NCI-H1436 treated with DMSO at 0.1 percent for 48 hours (cell line): ENCODE measurements at places on chromosomes 1 and 21.

GRCh38 chr1:28887835-28888682, 26.3 kb upstream of the EPB41 start:
- no peak for DNase-seq

DNA sequence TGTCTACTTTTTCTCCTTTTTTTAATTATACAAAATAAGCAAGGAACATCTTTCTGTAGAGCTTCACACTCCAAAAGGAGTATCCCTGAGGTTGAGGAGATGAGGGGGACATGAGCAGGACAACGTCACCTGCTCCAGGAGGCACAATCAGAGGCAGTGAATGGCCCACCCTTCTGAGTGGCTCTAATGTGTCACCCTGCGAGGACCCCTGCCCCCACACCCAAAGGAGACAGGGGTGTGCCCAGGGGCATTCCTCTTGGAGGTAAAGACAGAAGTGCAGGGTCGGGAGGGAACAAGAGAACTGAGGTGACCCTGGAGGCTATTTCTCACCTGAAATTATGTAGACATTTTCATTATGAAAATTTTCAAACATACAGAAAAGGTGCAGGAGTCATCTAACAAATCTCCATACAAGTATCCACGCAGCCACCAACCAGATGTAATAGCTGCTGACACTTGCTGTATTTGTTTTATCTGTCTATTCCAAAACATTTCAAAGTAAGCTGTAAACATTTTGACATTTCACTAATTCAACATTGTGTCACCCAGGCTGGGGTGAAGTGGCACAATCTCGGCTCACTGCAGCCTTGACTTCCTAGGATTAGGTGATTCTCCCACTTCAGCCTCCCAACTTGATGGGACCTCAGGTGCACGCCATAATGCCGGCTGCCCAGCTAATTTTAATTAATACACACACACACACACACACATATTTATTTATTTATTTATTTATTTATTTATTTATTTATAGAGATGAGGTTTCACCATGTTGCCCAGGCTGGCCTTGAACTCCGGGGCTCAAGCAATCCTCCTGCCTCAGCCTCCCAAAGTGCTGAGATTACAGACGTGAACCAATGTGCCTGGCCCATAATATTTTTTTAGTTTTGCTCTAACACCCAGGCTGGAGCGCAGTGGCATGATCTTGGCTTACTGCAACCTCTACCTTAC, 70.7 kb downstream of the RUNX3 start:
- DNase-seq = no peak

DNA sequence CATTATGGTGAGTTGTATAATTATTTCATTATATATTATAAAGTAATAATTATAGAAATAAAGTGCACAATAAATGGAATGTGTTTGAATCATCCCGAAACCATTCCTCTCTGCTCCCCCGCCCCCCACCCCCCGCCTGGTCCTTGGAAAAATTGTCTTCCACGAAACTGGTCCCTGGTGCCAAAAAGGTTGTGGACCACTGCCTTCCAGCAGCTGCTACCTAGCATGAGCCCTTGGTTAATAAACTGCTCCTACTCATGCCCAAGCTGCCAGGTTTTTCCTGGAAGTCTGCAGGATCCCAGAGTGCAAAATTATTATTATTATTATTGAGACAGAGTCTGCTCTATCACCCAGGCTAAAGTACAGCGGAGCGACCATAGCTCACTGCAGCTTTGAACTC, 6.8 kb upstream of the IFNGR2 start:
- no peak for DNase-seq

DNA sequence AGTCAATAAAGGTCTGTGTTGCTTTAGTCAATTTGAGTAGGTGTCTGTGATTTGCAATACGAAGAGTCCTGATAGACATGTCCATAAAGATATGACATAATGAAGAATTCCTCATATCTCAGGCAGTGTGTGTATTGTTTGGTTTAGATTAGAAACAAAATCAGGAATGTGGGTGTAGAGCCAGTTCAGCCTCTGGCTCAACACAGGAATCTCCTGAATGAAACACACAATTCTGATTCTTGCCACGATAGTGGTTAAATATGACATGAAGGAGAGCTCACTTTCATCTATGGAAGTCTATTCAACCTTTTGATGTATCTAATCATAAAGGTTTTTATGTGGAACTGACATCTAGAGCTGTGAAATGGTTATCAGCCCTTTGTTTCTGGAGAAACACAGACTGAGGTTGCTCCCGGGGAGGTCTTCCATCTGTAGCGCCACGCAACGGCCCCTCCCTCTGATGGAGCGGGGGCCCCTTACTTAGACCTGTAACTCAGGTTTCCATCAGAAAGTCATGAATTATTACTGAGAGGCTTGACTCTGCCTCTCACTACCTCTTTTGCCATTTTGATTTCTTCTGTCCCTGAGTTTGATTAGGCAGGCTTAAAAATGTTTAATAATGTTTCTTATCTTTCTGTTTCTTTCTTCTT, 19.5 kb downstream of the TSPAN2 start:
- DNase-seq = no peak

DNA sequence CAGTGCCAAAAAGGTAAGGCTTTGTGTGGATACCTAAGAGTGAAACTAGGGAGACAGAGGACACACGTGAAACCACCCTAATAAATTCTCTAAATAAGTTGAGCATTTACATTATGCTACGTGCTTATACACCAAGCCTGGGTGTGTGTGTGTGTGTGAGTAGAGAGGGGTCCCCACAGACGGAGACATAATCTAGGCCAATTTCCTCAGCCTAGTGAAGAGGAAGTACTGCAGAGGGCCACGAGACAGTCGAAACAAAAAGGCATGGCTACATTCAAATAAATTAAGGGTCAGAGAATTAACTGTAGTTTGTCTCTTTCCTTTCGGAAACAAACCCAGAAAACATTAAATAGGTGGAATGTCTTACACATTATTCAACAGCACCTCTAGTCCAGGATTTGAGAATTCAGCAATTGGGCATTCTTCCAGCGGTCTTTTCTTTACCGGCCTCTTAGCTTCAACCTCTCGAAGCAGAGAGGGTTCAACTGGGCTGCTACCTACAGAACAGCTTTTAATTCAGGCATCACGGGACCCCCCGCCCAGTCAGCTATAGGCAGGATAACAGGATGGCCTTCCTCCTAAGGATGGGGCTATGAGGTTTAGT, 75.0 kb downstream of the DESI2 start:
- DNase-seq = no peak

GRCh38 chr21:38165466-38166172, 91.2 kb upstream of the KCNJ15 start:
- DNase-seq = no peak

GRCh38 chr1:204465546-204466415, 28.8 kb downstream of the PIK3C2B start:
- no peak for DNase-seq

- DNase-seq = no peak
Observed at GRCh38 chr1:236997882-236998281, 6.4 kb downstream of the MT1HL1 start.

GRCh38 chr1:224675590-224675989, 59.5 kb downstream of the CNIH3 start:
- DNase-seq = no peak

DNA sequence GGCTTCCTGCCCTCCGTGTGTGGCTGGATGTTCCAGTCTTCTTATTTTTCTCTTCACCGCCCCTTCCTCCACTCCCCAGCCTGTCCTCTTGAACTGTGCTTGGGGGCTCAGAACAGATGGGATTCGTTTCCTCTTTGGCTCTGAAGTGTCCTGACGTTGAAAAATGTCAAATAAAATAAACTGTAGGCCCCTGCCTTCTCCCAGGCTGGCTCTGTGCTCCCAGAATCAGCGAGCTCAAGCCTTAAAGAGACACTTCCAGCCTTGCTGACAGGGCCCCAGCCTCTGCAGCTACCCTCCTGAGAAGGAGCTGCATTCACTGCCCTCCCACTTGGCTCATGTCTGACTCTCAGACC, 104.2 kb upstream of the IPO9 start:
- DNase-seq = no peak

GRCh38 chr21:44289381-44290010, 3.8 kb downstream of the AIRE start:
- DNase-seq = no peak

- no peak for DNase-seq
Observed at GRCh38 chr21:45763074-45763473, 119.5 kb downstream of the PCBP3 start.

- DNase-seq = no peak
Observed at GRCh38 chr1:118116401-118116800, 68.6 kb downstream of the SPAG17 start.

DNA sequence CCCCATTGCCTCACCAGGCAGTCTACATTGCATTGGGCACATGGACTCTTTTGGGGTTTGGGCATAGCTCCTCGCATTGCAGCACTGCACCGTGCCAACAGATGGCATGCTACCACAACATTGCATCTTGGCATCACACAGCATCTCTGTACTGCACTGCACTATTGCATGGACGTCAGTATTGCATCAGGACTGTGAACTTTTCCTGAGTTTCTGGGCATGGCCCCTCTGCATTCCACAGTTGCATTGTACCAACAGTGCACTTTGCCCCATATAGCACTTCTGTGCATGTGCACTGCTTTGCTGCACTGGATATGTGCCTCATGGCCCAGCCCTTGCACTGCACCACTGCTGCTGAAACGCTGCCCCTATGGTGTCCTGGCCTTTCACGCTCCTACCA, 9.6 kb downstream of the PTPRU start:
- no peak for DNase-seq

- no peak for DNase-seq
Observed at GRCh38 chr21:14560555-14560954, 14.4 kb upstream of the SAMSN1 start.

GRCh38 chr21:35077975-35078374, 28.9 kb upstream of the RUNX1 start:
- DNase-seq = no peak

GRCh38 chr1:171597203-171597602, 24.8 kb upstream of the MYOCOS start:
- DNase-seq = no peak

- DNase-seq = no peak
Observed at GRCh38 chr1:99084562-99084961, 79.9 kb upstream of the PLPPR5 start.

- DNase-seq = no peak
Observed at GRCh38 chr1:36351227-36351977, 28.0 kb upstream of the EVA1B start.

GRCh38 chr1:5599541-5599940, 392.7 kb downstream of the NPHP4 start:
- DNase-seq = no peak

- DNase-seq = no peak
Observed at GRCh38 chr1:193270996-193271395, 84.6 kb upstream of the B3GALT2 start.

DNA sequence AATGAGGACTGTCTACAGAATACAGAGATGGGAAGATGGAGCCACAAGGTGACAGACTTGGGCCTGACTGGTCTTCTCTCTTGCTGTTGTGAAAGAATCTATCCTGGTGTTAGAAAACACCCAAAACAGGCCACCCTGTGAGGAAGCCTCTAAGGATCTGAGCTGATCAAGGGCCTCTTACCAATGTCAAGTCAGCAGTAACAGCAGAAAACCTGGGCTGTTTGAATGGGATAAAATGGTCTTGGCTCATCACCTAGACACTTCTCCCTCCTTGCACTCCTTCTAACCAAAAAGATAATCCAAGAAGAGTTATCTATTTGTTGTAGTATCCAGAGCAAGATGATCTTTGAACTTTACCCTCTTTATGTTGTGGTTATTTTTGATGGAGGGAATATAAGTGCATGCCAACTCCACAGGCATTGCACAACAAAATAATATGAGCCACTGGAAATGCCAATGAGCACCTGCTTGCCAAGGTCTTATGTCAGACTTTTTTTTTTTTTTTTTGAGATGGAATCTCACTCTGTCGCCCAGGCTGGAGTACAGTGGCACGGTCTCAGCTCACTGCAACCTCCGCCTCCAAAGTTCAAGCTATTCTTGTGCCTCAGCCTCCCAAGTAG, 32.8 kb upstream of the ZNF281 start:
- DNase-seq = no peak

DNA sequence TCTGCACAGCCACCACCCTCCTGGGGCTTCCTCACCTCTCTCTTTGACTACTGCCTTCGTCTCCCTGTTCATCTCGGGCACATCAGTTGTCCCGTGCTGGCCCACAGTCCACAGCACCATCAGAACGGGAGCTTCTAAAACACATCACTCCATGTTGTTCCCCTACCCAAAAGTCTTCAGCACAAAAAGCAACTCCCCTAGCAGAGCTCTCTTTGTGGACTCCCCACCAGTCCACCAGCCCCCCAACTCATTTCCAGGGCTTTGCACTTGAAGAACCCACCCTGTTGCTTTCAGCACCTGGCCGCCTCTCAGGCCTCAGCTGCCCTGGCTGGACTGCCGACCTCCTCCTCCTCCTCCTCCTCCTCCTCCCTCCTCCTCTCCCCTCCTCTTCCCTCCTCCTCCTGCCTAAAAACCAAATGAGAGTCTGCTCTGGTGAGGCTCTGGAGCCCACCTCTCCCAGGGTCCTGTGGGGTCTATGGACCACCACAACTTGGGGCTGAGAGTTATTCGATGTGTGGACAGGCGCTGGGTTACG, 251.2 kb upstream of the VAMP3 start:
- no peak for DNase-seq

- DNase-seq = no peak
Observed at GRCh38 chr1:16155537-16156410, at the start of gene EPHA2. Gene EPHA2 (minus strand): TSS chr1:16156069. CDS start chr1:16155932, 137 bp downstream.
